ENCODE measurements at places on chromosomes 7 and 10.

- DNase-seq = no peak
These were observed 75.1 kb downstream of the DNAH11 start for GRCh38 chr7:21617916-21618390.

DNA sequence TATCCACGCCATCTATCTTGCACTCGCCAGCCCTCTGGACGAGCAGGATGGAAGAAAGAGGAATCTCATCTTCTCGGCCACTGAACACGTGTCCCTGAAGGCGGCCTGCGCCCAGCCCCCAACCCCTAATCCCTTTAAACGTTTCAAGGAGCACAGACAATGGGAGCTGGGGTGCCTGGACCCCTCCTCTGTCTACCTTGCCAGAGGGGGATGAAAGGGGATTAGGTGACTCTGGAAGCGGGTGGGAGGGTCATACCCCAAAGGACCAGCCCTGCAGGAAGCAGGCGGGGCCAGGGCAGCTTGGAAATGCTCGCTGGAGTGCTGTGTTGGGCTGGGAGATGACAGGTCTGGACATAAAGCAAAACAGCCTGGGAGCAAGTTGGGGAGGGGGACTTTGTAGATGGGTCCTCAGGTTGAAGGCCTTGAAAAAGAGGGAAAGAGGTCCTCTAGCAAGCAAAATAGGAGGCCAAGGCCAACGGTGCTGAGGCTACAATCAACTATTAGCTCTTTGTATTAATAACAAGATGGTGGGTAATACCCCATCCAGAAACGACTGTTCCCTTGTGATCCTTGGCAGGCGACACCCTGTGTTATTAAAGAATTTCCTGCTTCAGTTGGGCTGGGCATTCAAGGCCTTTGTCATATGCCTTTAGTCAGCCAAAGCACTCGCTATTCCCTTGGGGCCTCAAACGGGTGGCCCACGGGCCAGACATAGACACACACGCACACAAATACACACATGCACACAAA, 126.5 kb upstream of the UNC5B start:
- no peak for DNase-seq

DNA sequence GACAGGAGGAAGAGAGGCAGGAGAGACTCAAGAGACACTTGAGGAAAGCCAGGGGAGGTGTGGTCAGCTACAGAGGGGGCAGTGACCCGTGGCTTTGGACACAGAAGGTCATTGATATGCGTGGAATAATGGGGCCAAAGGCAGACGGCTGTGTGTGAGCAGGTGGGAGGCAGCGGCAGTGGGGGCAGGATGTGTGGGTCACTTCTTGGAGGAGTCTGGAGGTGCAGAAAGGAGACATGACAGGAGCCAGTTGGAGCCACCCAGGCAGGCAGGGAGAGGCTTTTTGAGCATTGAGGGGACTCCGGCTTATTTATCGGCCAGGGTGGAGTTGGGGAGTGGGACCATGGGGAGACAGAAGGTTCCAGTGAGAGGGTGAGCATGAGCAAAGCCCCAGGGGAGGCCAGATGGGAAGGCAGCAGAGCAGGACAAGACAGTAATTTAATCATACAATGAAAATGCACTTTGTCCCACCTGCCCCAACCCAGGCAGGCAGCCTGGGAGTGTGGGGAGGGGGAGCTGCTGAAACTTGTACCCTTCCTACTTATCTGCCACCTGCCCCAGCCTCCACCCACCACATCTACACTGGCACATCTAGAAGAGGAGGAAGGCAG, 5.0 kb downstream of the LDB3 start:
- no peak for DNase-seq

DNA sequence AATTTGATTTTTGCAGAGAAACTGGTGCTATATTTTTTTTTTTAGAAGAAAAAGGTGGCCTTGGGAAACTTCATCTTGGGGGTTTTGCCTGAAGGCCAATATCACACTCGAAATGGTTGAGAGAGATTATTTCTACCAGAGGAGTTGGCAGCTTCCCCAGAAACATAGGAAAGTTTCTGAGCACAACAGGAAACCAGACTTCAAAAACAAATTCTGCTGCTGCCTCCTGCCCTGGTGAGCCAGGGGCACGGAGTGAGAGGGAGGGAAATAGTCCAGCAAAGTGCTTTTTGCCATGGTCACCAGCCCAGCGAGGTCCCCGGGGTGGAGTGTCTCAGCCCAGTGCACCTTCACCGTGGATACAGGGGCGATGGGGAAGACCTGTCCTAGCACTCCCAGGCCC, 61.1 kb downstream of the FOXI2 start:
- DNase-seq = no peak

DNA sequence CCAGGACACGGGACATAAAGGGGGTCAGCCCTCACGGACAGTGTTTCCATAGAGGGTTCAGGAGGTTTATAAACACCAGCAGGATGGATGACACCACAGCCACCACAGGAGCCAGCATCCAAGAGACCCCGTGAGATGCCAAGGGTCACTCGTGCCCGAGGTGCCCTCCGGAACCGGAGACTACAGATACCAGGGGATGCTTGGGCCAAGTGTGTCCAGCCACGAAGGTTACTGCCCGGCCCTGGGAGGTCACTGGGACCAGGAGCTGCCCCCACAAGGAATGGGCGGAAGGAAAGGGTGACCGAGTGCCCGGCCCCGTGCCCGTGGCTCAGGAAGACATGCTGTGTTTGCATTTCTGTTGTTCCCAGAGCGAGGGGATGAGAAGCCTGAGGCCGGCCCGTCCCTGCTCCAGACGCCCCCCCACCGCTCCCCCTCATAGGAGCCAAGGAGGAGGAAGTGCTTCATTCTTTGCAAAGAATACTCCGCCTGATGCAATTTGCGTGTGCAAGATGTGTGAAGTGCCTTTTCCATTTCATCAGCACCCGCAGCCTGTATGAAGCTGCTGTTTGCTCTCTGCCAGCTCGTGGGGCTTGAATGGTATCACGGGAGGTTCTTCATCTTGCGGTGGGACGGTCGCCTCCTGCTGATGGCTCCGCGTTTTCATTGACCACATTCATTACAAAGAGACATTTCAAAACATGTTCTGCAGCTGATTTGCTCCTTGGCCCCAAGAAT, 176.4 kb downstream of the ELFN1 start:
- DNase-seq = no peak

DNA sequence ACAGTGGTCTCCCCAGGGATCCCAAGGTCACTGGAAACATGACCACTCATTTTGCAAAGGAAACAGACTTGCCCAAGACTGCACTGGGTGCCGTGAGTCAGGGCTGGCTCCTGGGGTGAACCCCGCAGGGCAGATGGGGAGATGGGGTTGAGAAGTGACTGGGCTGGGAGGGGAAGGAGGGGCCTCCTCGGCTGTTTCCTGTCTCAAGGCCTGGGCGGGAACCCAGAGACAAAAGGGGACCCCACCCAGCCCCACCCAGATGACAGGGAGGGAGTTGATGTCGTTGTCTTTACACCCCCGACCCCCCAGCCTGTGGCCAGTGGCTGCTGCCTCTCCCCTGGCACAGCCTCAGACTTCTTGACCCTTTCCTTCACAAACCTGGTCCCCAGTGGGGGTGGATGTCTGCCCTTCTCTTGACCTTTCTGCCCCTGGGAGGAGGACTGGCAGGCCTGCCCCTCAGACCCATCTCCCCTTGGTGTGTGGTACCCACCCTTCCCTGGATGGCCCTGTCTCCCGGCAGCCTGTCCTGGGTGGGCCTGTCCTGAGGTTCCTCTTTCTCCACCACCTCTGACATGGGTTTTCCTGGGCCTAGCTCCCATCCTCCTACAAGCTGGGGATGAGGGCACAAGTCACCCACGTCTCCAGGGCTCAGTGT, 1.4 kb downstream of the MYO1G start:
- peak; percentile 31 for DNase-seq

DNA sequence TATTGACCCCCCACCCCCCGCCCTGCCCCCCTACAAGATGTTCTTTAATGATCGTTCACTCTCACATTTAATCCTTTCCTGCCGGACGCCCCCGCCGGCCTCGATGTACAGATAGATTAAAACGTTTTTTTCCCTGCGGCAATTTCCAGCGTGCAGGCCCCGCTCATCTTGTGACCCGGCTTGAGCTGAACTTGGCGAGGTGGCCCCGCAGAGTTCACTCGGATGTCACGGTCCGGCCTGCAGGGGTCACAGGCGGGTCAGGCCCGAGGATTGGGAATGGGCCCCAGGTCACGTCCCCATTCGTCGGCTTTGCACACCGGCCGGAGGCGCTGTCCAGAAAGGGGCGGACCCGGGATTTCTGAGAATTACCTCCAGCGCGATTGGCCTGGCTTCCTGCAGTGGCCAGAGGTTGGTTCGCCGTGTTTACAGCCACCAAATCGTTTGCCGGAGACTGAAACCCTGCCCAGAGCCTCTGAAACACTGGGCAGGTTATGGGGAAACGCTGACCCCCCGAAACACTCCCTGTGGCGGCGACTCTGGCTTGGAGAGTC, 1.9 kb upstream of the CYP26A1 start:
- no peak for DNase-seq

DNA sequence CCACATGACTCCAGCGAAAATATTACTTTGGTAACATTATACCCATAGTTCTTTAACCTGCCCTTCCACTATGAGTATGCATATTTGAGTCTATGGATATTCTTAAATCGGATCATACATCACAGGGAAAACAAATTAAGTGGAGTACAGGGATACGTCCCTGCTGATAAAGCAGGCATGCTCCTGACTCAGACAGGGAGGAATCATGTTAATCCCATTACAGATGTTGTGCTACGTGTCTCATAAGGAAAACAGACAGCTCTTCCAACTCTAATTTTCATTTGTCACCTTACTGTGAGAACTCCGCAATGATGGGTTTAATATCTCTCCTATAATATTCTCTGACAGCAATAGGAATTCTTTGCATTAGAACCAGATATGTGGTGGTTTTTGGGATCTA, 469.5 kb upstream of the POM121L12 start:
- DNase-seq = no peak

DNA sequence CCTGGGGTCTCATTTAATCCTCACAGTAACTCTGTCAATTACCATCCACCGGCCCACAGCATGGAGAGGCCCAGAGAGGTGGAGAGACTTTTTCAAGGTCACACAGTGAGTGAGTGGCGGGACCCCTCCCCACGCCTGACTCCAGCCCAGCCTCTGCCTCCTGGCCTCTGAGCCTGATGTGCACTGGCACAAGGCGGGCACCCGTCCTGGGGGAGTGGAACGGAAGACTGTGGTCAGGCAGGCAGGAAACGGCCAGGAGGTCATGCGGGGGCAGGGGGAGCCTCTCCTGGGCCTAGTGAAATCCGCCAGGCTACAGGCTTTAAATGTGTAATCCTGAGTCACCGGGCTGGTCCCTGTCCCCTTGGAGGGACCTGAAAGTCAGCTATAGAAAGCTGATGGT, 32.2 kb downstream of the ZCCHC24 start:
- no peak for DNase-seq

GRCh38 chr7:55112056-55112455, 93.2 kb downstream of the EGFR start:
- no peak for DNase-seq

DNA sequence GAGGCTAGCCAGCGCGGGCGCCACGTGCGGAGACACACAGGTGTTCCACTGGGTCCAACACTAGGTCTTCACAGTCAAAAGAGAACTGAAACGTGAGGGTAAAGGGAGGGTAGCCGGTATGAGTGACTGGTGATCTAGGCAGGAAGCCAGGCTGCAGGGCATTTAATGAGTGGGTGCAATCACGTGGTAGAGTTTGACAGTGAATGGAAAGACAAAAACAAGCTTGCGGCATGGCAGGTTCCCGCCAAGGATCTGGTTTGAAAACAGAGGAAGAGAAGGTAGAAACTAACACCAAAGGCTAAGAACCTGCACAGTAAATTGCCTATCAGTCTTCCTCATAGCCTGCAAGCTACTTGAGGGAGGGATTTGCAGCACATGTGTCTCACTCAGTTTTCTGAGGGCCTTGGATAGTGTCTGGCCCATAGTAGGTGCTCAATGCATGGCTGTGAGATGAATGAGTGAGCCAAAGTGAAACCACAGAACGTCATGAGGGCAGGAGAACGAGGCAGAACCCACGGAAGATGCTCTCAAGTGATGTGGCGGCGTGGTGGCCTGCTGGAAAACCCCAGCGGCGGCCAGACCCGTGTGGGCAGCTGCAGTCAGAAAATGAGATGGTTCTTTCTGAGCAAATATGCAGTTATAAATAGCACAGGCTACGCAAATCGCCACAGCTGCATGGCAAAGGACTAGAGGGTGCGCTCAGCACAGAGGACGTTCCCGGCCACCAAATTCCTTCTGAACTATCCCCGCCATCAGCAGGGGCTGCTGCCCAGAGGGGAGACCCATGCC, 183.6 kb upstream of the NFE2L3 start:
- no peak for DNase-seq

- no peak for DNase-seq
These were observed 28.5 kb upstream of the TTYH3 start for GRCh38 chr7:2603044-2603965.

DNA sequence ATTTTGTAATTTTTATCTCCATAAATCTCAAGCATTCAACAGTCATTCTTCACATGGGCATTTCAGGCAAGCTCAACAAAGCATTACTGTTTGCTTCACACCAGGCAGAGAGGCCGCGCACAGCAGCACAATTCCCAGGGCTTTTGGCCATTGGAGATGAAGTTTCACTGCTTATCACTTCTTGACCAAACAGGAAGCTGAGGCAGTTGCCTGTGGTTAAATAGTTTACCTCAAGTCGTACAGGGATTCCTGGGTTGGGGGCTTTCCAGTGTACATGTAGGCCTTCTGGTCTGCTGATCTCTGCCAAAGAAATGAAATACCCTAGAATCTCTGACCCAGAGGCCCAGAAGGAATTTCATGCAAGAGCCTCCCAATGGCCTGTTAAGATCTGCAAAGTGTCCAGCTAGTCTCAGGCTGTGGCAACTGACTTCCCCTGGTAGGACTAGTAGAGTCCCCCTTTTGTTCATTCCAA, 11.2 kb upstream of the PRDX3 start:
- DNase-seq = no peak

DNA sequence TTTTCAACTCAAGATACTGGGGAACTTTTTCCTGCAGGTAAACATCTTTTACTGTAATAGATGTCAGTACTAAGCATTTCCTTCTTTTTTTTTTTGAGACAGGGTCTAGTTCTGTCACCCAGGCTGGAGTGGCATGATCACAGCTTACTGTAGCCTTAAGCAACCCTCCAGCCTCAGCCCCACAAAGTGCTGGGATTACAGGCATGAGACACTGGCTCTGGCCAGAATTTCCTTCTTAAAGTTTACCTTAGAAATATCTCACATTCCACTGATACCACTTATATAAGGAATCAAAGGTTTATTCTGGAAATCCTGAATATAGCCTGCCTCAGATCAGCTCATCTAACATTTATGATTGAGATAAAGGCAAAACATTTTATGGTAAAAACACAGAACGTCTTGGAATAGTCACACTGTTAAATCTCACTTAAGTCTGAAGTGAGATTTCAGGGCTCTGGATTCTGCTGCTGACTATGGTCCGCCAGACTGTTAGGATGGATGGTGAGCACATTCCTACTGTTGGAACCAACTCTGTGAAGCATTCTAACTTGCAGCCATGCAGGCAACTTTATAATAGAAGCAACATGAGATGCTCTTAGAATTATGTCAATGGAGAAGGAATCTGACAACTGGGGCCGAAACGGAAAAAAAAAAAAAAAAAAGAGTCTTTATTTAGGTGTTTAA, 151.9 kb downstream of the ZMYND11 start:
- DNase-seq = no peak

DNA sequence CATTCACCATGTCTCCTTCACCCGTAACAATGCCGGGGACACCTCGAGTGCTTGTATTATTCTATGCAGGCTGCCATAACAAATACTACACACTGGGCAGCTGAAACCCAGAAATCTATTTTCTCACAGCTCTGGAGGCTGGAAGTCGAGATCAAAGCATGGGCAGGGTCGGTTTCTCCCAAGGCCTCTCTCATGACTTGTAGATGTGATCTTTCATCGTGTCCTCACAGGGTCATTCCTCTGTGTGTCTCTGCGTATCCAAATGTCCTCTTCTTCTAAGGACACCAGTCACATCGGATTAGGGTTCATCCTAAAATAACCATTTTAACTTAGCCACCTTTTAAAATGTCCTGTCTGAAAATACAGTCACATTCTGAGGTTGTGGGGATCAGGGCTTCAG, 303.5 kb downstream of the KLF6 start:
- no peak for DNase-seq
